ENCODE measurements at places on chromosomes 6 and 20.
A peak's percentile ranks its signal among the peaks of the same experiment; 100 is the strongest.

- peak; percentile 42 for DNase-seq
These were observed 28.4 kb downstream of the PRDM1 start for GRCh38 chr6:106114492-106114891.

GRCh38 chr20:23655491-23656211 lies 17.9 kb upstream of the CST3 start:
- no peak for DNase-seq

GRCh38 chr6:128807577-128807976 lies 75.4 kb upstream of the LAMA2 start:
- no peak for DNase-seq

DNA sequence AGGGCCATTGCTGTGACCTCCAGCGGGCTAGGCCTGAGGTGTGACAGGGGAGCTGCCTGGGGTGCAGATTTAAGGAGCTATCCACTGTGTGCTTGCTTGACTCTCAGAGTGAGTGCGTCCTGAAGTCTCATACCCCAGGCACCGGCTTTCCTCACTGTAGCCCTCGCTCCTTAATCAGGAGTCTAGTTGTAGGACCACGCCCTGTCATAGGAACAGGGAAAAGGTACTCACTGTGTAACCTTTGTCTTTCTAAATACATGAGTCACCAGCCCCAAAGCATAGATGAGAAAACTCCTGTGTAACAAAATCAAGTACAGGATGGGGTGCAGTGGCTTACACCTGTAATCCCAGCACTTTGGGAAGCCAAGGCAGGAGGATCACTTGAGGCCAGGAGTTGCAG lies 141.7 kb downstream of the TMEM242 start:
- DNase-seq: no peak

DNA sequence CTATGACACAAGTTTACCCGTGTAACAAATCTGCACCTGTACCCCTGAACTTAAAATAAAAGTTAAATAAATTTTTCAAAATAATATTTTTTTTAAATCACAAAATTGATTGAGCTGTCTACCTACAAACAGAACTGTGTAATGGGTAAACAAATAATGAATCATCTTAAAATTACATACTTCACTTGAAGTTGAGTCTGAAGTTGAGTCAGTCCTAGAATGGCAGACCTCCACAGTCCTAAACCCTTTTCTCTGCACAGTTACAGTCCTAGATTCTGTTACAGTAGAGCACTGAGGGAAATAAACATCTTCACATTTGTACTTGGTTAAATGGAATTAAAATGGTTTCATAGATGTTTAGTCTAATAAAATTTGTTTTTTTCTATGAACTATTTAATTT lies 880.8 kb downstream of the PHF3 start:
- no peak for DNase-seq

- DNase-seq: no peak
These were observed 253.1 kb upstream of the SUPT3H start for GRCh38 chr6:45630801-45631200.

DNA sequence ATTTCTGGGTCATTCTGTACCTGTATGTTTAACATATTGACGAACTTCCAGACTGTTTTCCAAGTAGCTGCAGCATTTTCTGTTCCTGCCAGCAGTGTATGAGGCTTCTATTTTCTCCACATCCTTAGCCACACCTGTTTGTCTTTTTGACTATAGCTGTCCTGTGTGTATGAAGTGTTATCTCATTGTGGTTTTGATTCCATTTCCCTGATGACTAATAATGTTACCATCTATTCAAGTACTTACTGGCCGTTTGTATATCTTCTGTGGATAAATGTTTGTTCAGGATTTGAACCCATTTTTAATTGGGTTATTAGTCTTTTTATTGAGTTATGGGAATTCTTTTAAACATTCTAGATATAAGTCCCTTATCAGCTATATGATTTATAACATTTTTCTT lies 95.2 kb downstream of the JAG1 start:
- DNase-seq: no peak

GRCh38 chr6:116847227-116847626 lies 18.3 kb upstream of the GPRC6A start:
- no peak for DNase-seq

DNA sequence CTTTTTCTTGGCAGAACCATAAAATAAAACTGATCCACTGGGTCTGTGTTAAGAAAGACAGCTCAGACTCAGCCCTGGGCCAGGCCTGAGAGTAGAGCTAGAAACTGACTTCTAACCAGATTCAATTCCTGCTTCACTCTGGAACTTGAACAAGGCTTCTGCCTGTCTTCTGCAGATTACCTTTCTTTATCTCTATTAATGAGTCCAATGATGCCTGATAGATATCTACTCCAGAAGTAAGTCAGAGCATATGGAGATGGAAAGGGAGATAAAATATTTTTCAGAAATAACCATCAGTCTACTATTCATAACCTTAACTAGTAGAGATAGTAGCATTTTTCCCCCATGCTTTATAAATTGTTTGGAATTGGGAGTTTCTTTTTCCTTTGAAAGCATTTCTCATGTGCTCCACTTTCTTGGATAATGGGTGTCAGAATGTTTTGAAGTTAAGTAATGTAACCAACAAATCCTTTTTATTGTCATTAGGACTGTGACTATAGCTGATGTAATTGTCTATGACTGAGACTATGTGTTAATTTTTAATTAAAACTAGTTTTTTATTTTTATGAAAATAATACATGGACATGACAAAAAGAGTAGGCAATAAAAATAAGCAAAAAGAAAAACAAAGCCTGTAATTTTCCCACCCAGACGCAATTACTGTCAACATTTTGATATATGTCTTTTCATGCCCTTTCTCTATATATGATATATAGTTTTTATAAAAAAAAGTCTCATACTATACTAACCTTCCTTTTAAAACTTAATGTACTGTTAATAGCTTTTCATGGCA lies 7.2 kb downstream of the SOBP start:
- no peak for DNase-seq

DNA sequence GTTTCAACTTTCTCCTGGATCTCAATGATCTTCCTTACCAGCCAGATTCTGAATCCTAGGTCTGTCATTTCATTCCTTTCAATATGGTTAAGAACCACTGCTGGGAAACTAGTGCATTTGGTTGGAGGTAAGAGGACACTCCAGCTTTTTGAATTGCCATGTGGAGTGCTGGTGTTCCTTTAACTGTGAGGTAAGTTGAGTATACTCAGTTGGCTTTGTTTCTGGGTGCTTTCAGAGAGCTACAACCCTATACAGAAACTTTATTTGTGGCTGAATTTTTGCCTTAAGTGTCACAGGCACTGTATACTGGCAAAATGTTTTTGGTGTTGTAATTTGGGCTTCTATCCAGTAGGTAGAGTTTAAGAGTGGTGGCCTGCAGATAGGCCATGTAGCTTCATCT lies 175.8 kb downstream of the TBC1D32 start:
- DNase-seq: no peak

DNA sequence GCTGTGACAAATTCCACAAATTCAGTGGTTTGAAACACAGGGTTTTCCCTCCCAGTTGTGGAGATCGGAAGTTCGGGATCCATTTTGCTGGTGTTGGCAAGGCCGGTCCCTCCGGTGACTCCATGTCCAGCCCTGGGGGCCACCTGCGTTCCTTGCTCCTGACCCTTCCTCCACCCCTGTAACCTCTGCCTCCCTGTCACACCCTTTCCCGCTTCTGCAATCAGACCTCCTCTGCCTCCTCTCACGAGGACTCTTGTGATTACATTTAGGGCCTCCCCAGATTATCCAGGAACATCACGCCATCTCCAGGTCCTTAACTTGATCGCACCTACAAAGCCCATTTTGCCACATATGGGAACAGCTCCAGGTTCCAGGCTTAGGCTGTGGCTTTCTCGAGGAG lies 12.5 kb downstream of the RPS6KA2 start:
- no peak for DNase-seq

GRCh38 chr6:13318821-13319220 lies 9.5 kb downstream of the TBC1D7 start:
- no peak for DNase-seq

GRCh38 chr6:134888316-134888715 lies 61.6 kb downstream of the ALDH8A1 start:
- no peak for DNase-seq

DNA sequence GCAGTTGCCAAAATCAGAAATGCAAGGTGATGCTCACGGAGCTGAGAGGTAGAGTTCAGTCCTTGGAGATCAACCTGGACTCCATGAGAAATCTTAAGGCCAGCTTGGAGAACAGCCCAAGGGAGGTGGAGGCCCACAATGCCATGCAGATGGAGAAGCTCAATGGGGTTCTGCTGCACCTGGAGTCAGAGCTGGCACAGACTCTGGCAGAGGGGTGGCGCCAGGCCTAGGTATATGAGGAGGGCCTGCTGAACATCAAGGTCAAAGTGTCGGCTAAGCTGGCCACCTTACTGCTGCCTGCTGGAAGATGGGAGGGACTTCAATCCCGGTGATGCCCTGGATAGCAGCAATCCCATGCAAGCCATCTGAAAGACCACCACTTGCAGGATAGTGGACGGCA lies 23.9 kb upstream of the FUT9 start:
- DNase-seq: no peak

- no peak for DNase-seq
These were observed 2.4 kb downstream of the CST9 start for GRCh38 chr20:23603321-23603720.

GRCh38 chr6:154732538-154733182 lies 556 bp upstream of the SCAF8 start:
- no peak for DNase-seq

- no peak for DNase-seq
These were observed 127.9 kb downstream of the PXDC1 start for GRCh38 chr6:3623451-3624249.

DNA sequence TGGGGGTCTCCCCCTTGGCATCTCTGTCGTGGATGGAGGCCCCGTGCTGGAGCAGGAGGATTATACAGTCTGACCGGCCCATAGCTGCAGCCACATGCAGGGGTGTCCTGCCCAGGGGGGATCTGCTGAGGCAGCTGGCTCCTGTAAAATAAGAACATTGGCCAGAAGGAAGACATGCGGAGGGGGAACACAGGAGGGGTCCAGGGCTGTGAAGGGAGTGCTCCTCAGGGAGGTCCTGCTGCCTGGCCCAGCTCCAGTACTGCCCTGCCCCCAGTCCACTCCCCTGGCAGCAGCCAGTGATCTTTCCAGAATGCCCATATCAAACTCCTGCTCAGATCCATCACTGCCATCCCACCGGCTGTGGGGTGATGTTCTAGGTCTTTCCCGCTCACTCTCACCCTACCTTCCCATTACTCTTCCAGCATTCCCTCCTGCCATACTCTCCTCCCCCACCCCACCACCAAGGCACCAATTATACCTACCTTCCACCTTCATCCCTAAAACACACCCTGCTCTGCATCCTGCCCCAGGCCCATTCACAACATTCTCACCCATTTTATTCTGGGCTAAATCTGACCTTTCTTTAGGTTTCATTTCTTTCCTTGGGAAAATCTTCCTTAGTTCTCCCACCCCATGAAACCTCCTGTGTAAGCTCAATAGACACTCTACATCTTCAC lies 9.7 kb downstream of the ANKRD60 start:
- no peak for DNase-seq

GRCh38 chr6:168105813-168106632 lies 27.0 kb upstream of the FRMD1 start:
- no peak for DNase-seq

GRCh38 chr6:98657764-98658163 lies 176.6 kb upstream of the POU3F2 start:
- DNase-seq: no peak

GRCh38 chr6:11039040-11039439 lies 5.1 kb downstream of the ELOVL2 start:
- no peak for DNase-seq

GRCh38 chr20:1499528-1500420 lies 8.6 kb upstream of the SIRPB2 start:
- DNase-seq: no peak

GRCh38 chr20:45253261-45253660 lies 1.1 kb downstream of the SLPI start:
- DNase-seq: no peak

DNA sequence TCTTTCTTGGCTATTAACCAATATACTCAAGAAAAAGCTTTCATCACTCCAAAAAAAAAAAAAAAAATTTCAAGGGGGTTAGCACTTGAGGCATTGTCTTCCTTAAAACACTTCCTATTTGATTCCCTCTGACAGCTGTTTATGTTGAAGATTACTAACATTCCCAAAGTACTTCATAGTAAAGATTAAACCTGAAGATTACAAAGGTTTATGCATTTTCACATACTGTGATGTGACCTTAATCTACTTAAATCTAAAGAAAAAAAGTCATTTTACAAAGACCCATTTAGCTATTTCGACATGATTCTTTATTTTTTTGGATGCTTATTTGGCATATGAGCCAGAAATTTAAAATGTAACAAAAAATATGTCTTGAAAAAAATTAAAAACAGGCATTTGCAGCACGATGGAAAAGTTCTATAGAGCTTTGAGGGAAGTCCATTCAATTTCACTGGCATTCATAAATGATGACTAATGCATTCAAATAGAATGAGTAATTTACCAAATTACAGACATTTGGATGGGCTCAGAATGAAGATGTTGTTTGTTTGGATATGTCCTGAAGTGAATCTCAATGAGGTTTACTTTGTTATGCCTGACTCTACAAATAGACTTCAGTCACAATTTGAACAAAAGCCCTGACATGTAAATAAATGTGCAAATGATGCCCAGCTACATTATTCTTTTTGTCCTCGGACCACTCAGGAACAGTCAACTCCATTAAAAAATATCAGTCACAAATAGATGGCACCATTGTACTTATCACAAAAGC lies 674.6 kb upstream of the MARCKS start:
- DNase-seq: no peak

DNA sequence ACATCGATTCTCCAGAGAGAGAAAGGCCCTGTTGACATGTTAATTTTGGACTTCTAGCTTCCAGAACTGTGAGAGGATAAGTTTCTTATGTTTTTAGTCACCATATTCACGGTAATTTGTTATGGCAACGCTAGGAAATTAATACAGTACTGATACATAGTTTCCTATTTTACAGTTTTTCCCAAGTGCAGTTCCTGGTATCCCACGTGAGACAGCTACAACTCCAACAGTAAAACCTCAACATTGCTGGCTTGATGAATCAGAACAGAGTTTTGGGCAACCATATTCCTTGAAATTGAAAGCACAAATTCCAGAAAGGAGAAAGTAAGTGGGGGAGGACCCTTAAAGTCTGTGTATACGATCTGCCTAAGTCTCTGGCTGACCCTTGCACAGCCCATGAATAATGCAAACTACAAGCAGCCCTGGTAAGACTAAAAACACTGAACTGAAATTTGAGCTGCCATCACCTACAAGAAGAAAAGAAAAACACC lies 505.1 kb upstream of the NRSN1 start:
- no peak for DNase-seq

GRCh38 chr20:17465236-17465635 lies 65.9 kb downstream of the BFSP1 start:
- DNase-seq: no peak

All from stimulated activated CD8-positive, alpha-beta memory T cell treated with anti-CD3 and anti-CD28 coated beads, Interleukin-7, amount 100 ng/mL, for 24 hours (primary cell).